ENCODE measurements at places on chromosomes 7 and 10.

DNA sequence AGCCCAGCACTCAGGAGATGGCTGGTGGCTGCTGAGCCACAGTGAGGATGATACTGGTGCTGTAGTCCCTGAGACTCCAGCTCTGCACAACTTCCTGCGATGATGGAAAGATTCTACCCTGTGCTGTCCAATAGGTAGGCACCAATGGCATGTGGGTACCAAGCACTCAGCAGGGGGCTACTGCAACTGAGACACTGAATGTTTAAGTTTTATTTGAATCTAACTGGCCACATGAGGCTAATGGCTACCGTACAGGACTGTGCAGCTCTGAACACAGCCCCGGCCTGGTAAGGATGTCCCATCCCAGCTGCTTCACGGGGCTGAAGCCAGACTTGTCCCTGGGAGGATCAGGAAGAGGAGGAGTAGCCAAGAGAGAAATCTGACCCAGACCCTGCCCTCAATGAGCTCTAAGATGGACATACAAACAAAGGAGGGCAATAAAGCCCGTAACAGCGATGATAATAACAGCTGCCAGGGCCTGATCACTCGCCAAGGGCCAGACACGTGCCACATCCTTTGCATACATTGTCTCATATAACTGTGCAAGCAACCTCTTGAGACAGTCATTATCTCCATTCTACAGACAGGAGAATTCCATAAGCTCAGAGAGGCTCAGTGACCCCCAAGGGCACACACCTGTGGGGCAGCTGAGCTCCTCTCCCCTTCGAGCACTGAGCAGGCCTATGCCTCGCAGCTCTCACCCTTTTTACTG is 3.8 kb downstream of the GPRIN2 start:
- no peak for DNase-seq

- no peak for DNase-seq
Observed at GRCh38 chr10:122316224-122316884, 45.3 kb downstream of the BTBD16 start.

DNA sequence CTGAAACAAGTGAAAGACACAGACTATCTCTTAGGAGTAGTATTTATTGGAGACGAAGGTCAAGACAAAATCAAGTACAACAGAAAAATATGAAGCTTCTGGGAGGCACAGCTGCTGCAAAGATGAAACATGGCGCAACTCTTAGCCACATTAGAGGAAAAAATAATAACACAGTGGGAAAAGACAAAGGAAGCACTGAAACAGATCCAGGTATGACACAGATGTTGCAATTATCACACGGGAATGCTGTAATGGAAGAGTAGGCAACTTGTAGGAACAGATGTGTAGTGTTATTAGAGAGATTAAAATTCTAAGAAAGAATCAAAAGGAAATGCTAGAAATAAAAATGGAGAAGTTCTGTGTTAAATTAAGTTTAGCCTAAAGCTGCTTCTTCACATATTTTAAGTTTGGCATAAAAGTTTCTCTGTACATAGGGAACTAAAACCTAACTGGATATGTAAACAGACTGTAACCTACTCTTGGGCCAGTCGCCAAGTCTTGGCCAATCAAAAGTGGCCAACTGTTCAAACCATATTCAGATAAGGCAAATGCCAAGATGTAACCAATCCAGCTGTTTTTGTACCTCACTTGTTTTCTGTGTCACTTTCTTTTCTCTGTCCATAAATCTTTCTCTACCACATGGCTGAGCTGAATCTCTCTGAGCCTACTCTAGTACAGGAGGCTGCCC is 1132.0 kb upstream of the LRRTM3 start:
- no peak for DNase-seq

- DNase-seq, result no peak
Observed at GRCh38 chr10:96089116-96089515, 41.0 kb upstream of the ZNF518A start.
